ENCODE measurements at places on chromosomes 3 and 15.

GRCh38 chr3:29635888-29636287 lies 355.0 kb downstream of the RBMS3 start:
- DNase-seq, result no peak

GRCh38 chr3:170162630-170163029 lies 18.9 kb downstream of the PHC3 start:
- DNase-seq, result no peak

- DNase-seq, result no peak
These were observed 52.5 kb upstream of the ARL8B start for GRCh38 chr3:5069627-5070026.

- DNase-seq, result no peak
These were observed 34.6 kb upstream of the SEMA6D start for GRCh38 chr15:47682661-47683060.

GRCh38 chr3:7759630-7760029 lies 742.0 kb upstream of the LMCD1 start:
- no peak for DNase-seq

DNA sequence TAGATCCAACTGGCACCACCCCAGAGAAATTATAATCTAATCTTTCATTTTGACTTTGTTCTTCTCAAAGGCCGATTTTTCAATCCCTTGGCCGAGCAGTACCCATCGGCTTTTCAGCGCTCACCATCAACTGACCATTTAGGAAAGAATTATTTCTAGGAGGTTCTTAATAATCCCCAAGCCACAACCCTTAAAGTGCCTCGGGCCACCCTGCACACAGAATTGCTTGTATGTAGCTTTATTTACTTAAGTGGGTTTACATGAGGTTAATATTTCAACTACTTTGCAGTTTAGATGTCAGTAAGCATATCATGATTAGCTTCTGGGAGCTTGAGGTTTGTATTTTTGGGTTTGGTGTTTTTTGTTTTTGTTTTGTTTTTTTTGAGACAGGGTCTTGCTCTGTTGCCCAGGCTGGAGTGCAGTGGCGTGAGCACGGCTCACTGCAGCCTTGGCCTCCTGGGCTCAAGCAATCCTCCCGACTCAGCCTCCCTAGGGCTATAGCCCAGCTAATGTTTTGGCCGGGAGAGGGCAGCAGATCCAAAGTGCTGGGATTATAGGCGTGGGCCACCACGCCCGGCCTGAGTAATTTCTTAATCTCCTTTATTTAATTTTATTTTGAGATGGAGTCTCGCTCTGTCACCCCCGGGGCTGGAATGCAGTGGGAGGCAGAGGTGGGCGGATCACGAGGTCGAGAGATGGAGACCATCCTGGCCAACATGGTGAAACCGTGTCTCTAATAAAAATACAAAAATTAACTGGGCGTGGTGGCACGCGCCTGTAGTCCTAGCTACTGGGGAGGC lies 801 bp upstream of the CDAN1 start:
- DNase-seq, result no peak

DNA sequence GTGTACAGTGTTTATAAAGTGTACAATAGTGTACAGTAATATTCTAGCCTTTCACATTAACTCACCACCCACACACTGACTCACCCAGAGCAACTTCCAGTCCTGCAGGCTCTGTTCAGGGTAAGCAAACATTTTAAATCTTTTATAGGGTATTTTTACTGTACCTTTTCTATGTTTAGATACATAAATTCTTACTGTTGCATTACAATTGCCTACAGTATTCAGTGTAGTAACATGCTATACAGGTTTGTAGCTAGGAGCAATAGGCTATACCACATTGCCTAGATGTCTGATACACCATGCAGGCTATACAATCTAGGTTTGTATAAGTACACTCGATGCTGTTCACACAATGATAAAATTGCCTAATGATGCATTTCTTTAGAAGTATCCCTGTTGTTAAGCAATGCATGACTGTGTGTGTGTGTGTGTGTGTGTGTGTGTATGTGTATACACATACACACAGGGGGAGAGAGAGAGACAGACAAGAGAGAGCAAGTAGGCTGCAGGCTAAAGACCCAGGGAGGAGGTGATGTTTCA lies 72.5 kb upstream of the PRR23C start:
- DNase-seq, result no peak

DNA sequence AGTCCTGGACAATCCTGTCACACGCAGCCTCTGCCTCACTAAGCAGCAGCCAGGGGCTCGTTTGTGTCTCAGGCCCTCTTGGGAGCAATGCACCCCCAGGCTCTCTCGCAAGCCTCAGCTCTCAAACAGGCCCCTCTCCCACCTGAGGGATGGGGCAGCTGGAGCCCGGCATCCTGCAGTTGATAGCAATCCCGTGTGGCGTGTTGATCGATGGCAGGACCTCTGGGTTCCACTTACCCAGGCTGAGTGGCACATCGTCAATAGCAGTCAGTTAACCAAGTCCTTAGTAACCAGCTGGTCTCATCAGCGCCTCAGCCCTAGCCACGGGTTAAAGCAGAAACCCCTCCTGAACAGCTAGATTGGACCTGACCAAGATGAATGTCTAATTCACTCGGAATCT lies 36.5 kb upstream of the PLXNA1 start:
- no peak for DNase-seq

- peak; percentile 18 for DNase-seq
These were observed 108.9 kb downstream of the FBLN2 start for GRCh38 chr3:13657660-13658435.

GRCh38 chr3:25456723-25457670 lies 28.9 kb downstream of the RARB start:
- DNase-seq, result no peak

- DNase-seq, result no peak
These were observed 117.0 kb upstream of the PTX3 start for GRCh38 chr3:157319672-157320071.

DNA sequence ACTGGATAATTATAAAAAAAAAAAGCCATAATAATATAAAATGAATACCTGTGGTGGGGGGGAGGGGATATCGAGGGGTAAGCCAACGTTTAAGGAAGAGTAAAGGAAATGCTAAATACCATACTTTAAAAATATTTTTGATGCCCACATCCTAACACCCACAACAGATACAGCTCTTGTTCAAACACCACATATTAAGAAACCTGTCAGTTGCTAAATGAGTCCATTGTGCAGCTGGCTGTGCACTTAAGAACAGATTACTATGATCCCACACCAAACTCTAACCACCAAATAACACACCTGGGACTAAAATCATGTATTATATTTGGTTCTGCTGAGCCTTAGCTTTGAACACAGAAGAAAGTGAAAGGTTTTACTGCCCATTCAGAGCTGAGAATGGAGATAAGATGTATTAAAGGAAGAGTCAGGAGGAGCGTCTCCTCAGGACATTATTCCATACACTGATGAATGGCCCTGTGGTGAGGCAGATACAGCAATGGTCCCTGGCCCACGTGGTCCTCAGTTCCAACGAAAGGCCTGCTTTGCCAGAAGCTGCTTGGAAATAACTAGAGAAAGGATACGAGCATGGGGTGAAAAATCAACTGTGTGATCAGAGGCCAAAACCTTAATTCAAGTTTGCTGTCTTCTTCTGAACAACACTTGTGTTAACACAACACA lies 515.4 kb downstream of the FOXP1 start:
- DNase-seq, result no peak

DNA sequence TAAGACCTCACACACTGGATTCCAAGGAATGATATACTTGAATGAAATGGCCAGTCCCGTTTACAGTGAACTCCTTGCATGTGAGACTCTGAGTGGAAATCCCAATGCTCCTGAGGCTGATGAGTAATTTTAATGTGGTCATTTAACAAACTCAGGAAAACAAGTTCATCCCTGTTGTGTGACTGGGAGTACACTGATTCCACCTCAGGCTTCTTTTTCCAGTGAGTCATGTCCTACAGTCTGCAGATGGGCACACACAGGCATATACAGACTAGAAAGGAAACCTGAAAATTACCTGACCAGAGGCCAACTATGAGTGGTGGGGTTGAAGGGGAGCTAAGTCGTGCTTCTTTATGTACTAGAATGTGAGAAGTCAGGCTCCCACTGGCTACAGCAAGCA lies 5.8 kb downstream of the SQOR start:
- no peak for DNase-seq

DNA sequence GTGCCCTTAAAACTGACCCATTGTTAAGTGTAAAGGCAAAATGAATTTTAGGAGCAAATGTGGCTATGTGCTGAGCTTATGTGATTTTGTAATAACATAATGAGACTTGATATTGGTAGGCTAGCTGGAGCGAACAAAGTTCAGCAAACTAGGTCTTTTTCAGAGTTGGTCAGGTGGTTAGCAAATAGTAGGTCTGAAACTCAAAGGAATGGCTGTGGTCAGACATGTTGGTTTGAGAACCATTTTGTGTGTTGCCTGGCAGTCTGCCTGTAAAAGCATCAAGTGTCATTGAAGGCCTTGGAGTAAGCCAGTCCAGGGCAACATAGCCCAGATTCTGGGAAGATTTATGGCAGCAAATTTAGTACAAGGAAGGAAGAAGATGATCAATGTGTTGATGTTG lies 16.4 kb downstream of the FBXO22 start:
- no peak for DNase-seq

DNA sequence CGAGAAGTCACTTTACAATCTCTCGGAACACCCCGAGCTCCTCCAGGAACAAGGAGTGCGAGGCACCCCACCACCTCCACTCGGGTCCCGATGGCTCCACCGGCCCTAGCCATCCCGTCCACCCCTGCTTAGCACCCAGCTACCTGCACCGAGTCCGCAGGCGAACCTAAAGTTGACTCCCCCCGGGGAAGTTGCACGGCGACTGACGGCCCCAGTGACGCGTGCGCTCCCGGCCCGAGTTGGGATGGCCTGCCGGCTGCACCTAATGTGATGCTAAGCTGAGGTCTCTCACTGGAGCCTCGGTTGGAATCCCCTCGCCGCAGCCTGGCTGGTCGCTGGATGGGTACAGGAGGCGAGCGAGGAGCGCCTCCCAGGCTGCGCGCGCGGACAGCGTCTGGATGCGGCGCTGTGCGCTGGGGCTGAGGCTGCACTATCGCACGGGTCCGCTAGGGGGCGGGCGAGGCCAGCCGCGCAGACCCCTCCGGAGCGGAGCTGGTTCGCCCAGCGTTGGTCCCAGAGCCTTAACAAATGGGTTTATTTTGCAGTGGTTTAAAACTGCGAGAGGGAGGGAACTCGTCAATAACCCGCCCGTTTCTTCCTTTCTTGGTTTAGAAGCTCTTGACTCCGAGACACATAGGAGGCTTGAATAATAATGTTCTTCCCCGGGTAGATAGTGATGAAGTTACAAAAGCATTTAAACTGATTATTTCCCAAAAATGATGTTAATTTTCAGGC lies at the start of gene OXTR:
TSS of gene OXTR (minus strand) at position 526 of the 735 bp plus-strand sequence. CDS start 1,426 bp downstream, outside the sequence.
- peak; percentile 14 for DNase-seq

DNA sequence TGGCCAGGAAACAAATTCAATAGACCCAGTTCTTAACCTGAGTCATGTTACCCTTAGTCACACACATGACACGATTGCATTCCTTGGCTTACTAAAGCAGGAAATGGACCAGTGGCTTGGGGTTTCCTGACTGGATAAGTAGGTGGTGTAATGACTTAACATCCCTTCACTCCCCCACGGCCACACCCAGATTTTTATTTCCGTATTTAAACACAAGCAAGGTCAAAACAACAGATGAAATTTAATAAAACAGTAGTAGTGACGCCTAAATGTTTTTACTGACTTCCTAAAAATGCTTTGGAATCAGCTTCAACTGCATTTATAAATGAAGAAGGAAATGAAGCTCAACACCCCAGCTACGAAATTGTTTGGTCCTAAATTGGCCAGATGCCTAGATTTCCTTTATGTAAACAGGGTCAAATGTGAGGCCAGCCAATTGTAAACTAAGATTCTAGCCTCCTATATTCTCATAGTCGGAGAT lies 324.3 kb downstream of the CHST2 start:
- no peak for DNase-seq

- DNase-seq, result no peak
These were observed 114.5 kb upstream of the GOLGA8J start for GRCh38 chr15:29968099-29968894.

GRCh38 chr3:62665627-62666437 lies 209.4 kb downstream of the CADPS start:
- no peak for DNase-seq

- DNase-seq, result no peak
These were observed 18.7 kb downstream of the SLC33A1 start for GRCh38 chr3:155835341-155836071.

DNA sequence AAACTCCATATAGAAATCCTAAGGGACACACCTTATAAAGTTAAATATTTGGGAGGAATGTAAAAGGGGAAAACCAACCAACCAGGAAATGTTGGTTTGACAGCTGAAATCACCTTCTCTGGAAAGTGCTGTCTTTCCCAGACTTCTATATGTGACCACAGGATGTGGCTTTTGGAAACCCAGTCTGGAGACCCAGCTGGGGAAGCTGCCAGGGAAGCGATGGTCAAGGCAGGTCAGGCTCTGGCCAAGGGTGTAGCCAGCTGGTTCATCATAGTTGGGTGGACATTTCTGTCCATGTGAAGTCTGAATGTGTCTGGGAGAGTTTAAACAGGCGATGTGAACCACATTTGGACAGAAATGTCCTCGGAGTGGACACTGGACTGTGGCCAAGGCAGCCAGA lies 73.9 kb downstream of the ARNT2 start:
- DNase-seq, result no peak
